Effector CD8-positive, alpha-beta T cell (primary cell): ENCODE measurements at places on chromosomes 16 and 17.
A peak's percentile ranks its signal among the peaks of the same experiment; 100 is the strongest.

GRCh38 chr17:9346296-9346926, 229.2 kb downstream of the STX8 start:
- DNase-seq: no peak

DNA sequence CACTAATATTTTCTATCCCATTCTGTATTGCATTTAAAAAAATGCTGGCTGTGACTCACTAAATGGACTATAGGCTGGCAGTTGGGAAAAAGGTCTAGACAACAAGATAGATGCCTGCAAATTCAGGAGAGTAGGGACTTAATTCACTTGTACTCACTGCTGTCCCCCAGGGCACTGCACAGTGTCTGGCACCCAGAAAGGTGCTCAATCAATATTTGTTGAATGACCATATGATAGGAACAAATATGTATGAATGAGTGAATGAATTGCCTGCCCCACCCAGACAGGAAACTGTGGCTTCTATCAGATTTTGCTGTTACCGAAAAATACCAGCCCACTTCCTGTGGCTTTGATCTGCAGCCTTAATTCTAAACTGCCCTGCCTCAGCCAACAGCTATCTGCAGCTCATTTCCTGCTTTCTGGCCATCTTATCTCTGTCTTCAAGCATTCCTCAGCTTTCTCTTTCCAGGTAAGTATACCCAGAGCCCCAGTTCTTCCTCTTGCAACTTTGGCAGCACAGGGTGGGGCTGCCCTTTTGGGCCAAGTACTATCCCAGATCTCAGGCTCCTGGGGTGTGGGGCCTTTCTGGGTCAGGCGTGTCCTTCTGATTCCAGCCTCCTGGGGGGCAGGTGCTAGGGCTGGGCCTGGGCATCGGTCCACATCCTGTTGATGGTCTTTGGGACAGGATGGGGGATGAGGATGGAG, 15.3 kb upstream of the TNS4 start:
- DNase-seq: peak; percentile 34

DNA sequence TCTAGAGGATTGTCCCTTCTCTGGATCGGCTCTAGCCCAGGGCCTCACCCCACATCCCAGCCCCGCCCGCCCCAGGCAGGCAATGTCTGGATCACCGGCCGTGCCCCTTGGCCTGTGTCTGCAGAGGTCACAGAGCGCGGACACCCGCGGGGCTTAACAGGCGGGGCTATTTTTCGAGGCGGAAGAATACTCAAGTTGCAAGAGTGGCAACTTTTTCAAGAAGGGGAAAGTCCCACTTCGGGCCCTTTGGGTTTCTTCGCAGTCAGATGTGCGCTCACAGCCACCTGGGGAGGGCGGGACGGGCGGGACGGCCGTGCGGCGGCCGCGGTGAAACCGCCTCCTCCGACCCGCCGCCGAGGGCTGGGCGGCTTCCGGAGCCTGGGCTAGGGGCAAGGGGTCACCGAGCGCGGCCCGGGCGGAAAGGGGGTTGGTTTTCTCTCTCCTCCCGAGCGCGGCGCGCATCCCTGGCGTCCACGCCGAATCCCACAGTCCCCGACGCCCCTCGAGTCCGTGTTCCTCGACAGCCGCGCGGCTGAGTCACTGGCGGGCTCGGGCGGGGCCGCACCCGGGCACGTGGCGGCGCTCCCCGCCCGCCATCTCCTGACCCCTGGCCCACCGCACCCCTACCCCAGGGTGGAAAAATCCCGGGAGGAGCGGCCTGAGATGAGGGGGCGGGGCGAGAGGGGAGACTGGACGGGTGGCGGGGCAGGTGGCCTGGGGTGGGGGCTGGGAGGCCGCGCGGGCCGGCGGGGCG, 1.2 kb upstream of the PFN1 start:
- peak; percentile 60 for DNase-seq

DNA sequence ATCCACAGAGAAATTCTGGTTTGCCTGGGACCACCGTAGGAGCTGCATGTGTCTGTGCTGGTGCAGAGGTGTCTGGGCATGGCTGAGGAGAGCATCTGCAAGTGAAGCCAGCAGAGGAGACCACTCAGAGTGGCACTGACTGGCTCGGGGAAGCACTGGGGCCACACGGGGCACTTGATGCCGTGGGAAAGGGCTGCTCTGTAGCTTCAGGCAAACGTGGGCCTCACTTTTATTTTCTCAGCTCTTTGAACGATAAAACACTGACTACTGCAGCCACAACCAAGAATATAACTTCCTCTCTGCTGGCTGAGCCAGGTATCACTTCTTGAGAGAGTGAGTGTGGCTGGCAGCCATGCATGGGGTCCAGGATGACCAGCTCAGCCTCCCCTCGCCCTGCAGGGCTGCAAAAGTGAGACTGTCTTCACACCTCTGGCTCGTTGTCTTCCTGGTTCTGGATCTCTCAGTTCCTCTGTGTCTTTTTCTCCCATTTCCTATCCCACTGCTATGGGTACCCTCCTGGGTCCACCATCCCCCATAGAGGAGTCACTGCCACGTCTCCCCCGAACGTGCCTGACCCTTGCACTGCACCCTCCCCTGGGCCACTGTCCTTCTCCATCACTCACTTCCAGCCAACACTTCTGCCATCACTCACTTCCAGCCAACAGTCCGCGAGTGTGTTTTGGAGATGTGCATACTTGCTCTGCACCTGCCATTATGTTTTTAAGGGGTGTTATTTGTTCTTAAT, 201.4 kb upstream of the CHMP6 start:
- DNase-seq: no peak

GRCh38 chr17:17367931-17368330, 64.8 kb downstream of the NT5M start:
- DNase-seq: no peak

- DNase-seq: peak; percentile 84
These were observed 6.6 kb downstream of the KCNAB3 start for GRCh38 chr17:7922845-7923628.

GRCh38 chr16:59342669-59343068, 608.6 kb upstream of the GOT2 start:
- no peak for DNase-seq

DNA sequence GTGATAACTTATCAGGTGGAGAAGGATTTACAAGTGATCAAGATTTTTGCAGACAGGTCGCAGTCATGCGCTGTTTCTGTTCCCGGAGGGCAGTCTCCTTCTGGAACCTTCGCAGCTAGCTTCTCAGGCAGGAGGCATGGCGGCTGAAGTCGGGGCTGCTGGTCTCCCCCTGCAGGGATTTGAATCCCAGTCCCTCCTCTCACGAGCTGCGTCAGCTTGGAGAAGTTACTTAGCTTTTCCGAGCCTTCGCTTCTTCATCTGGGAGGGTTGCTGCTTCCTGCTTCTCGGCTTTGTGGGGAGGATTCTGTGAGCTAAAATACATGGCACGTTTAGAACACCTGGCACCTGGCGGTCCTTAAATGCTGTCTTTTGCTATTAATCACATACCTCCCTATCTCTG, 287.8 kb upstream of the FOXF1 start:
- no peak for DNase-seq

- DNase-seq: peak; percentile 68
These were observed 1.5 kb upstream of the ALOXE3 start for GRCh38 chr17:8119581-8120519.

- DNase-seq: no peak
These were observed 31.3 kb upstream of the KSR1 start for GRCh38 chr17:27424941-27425340.

DNA sequence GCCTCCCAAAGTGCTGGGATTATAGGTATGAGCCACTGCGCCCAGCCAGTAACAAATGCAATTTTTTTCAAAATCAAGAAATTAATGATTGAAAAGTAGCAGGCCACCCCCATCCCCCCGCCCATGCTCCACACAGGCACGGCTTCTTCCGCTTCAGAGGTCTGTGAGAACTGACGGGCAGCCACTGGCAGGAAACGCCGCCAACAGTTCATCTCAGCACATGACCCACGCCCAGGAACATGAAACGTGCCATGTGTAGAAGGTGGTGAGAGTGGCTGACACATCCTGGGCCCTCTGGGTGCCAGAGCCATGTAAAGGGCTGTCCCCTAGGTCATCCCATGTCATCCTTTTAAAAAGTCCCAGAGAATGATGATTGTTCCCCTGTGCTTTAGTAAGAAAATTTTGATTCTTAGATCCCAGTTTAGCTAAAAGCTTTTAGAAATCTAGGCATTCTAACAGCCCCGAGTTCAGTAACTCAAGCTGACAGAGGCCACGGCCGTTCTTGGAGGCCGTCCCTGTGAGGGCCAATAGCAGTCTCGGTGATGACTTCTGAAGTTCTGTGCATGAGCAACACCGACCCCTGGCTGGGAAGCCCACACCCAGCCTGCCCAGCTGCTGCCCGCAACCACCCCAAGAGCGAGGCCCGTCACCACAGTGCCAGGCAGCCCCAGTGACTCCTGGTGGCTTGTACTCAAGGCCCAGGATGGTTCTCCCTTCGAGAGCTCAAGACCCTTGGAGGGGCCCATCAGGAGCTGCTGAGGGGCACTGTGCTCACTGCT, 52.1 kb downstream of the KLHDC4 start:
- peak; percentile 12 for DNase-seq

GRCh38 chr16:56094231-56094630, 97.1 kb upstream of the GNAO1 start:
- DNase-seq: no peak

DNA sequence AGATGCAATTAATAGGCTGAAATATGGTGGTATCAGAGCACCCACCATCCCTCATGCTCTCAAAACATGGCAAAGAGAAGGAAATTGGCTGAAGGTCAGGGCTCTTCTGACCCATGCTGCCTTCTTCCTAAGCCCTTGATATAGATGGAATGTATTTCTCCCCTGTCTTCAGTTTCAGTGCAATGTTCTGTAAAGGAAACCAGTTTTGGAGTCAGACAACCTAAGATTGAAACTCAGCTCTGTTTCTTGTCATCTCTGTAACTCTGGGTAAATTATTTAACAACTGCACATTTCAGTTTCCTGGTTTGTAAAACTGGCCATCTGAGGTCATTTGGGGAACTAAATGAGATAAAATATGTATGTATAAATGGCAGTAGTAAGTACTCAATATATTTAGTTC, 243.9 kb downstream of the CA10 start:
- no peak for DNase-seq

GRCh38 chr17:76492123-76492988, 8.9 kb downstream of the RHBDF2 start:
- no peak for DNase-seq

GRCh38 chr17:81582341-81582740, 30.2 kb upstream of the FAAP100 start:
- DNase-seq: no peak

DNA sequence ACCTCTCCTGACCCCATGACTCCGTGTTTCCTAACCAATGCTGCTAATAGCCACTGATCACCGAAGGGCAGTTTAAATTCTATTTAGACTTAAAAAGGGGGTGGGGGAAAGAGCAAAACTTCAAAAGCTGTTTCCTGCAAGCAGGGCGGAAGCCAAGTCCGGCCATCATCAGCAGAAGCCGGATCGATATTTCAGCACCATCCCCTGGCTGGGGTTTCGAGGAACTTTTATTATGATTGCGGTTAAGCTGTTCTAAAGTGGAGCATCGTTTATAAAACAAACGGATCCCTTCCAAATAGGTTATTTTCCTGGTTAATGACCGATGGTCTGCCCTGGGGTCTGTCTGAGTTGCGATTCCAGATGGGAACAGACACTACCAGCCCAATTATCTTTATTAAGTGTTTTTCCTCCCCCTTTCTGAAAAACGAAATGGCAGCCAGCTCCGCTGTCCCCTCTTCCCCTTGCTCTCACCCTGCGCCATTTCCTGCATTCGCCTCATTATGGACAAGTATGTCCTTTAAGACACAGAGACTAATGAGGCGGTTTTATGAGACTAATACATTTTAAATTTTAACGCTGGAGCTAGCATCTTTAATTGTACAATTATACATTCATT, 76.1 kb upstream of the IRX3 start:
- no peak for DNase-seq

DNA sequence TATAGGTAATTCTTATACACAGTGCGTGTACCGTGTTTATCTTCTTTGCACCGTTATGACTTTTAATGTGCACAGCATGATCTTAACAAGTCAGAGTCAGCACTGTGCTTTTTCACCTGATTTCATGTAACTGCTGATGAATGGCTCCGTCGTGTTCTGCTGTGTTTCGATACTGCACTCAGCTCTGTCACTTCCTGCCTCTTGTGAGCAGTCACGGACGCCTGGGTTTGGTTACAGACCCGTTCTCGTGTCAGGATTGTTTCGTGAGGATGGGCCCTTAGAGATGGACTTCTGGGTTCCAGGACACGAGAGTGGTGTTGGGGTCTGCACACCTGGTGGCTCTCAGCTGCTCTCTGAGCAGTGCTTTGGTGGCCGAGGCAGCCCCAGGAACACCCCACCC, 24.6 kb downstream of the TBCD start:
- DNase-seq: no peak

GRCh38 chr16:4309102-4309832, 6.6 kb upstream of the GLIS2 start:
- DNase-seq: no peak

DNA sequence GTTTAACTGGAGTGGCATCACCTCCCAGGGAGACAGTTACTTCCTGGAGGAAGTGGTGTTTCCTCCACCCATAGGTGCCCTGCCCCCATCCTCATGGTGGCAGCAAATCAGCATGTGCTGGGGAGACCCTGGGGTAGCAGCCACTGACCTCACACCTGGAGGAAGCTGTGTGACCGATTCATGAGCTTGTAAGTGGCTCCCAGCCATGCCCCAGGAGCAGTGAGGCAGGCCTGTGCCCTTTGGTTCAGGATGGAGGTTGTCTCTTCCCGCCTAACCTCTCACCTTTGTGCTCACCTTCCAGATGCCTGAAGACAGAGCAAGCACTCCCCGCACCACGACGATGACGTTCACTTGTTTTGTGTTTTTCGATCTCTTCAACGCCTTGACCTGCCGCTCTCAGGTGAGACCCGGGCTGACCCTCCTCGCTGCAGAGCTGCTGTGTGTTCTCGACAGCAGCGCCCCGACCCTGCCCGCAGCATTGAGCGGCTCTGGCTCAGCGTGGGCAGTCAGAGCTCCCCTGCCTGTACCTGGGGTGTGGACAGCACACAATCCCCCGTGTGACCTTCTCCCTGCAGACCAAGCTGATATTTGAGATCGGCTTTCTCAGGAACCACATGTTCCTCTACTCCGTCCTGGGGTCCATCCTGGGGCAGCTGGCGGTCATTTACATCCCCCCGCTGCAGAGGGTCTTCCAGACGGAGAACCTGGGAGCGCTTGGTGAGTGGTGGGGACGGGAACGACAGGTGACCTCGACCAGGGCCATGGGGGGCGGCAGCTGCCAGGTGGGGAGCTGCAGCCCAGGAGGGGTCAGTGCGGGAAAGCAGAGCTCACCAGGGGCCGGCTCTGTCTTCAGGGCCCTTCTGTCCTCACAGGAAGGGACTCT, 42.8 kb downstream of the MEAK7 start:
- no peak for DNase-seq

DNA sequence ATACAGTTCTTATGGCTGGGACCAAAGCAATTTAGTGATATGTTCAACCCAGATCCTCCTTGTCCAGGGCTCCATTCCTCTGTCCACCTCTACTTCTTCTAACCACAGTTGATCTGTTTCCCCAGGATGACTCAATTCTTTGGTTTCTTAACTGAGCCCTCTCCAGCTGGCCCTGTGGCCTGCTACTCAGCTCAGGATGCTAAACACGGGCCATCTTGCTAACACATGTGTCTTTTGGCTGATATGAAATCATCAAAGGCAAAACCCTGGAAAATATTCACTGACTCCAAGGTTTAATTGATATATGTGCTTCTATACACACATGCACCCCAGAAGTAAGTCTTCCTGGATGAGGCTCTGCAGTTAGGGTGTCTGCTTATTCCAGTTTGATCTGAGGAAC, 43.8 kb downstream of the SHISA6 start:
- no peak for DNase-seq
